ENCODE measurements at places on chromosomes 5 and 9. TPM values are rescaled to one million over a fixed set of nuclear protein-coding genes. Genes with fewer than 3 reads are reported as not detected.

ACOT12 gene
- total RNA-seq, result not detected

ANKRD34B gene
- not detected for total RNA-seq

CDH12 gene
- not detected for total RNA-seq

ITGA2 gene
- total RNA-seq, result 5.4 TPM

PTPN3 gene
- total RNA-seq, result 2.8 TPM

Data from T-helper 1 cell treated with Interleukin-12 subunit alpha and Interleukin-12 subunit beta and Interleukin-4 antibody, amounts not matched to agents 30 ng/mL and 1 ng/mL, for 36 hours (primary cell).